Activated naive CD4-positive, alpha-beta T cell treated with anti-CD3 and anti-CD28 coated beads for 36 hours (primary cell): ENCODE measurements at places on chromosomes 5 and 9. TPM values are rescaled to one million over a fixed set of nuclear protein-coding genes. Genes with fewer than 3 reads are reported as not detected.

DNA sequence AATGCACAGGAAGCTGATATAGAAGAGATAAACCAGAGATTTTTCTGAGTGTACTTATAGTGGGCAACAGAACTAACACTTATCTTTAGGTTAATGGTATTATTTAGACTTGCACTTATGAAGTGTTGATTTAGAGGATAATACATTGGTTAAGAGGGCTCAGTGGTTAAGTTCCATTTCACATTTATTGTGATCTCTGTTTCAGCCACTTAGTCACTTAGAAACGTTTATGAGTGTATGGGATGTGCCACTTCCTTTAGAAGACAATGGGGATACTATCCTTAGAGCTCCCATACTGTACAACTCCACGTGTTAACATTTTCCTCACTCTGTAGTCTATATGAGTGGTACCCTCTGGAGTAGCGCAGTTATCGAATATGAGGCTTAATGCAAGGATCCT, 57.5 kb downstream of the PIP5K1B start:
- no peak for DNase-seq
- no peaks in the 10 kb centered on the region for H3K36me3 ChIP-seq
- peaks cover 4% of the 10 kb centered on the region for H3K27me3 ChIP-seq
- H3K27ac ChIP-seq = no peak overlapping the region

Gene CCL27
- total RNA-seq = not detected

Gene ADAMTS6
- total RNA-seq = 0.93 TPM

Gene LHX3
- not detected for total RNA-seq

DNA sequence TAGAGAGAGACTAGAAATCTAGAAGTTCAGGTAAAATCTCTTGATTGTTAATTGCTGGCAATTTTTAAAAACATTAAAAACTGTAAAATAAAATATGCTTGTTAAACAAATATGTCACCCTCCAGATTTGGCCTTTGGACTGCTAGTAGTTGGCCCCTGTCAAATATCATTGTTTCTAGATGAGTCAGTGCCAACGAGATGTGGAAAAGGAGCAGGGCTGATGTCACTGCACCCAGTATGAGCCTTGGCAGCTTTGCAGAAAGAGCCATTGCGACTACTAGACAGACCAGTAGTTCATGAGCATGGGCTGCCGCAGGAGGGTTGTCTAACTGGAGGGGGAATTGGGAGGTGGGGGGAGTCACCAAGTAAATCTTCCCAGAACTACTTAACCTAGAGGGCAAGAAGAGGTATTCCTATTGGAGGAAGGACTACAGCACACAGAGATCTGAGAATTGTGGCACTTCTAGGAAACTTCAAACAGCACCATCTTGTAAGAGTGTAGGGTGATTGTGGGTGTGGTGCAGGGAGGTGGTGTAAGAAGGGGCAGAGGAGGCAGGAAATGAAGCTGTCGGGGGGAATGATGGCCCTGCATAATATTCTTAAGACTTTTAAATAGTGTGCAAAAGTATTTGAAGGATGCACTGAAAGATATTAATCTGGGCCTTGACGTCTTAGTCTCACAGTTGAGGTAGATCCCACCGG, 7.1 kb upstream of the DOCK2 start:
- DNase-seq = no peak
- H3K27me3 ChIP-seq = peaks cover 3% of the 10 kb centered on the region
- no peak overlapping the region for H3K27ac ChIP-seq
- no peak overlapping the region for H3K4me3 ChIP-seq
- H3K36me3 ChIP-seq = no peaks in the 10 kb centered on the region

- no peak overlapping the region for H3K27ac ChIP-seq
- no peaks in the 10 kb centered on the region for H3K36me3 ChIP-seq
- DNase-seq = no peak
- no peak overlapping the region for H3K4me3 ChIP-seq
- peaks cover 1% of the 10 kb centered on the region for H3K4me1 ChIP-seq
Observed at GRCh38 chr9:101511009-101511408, 22.6 kb upstream of the RNF20 start.

DNA sequence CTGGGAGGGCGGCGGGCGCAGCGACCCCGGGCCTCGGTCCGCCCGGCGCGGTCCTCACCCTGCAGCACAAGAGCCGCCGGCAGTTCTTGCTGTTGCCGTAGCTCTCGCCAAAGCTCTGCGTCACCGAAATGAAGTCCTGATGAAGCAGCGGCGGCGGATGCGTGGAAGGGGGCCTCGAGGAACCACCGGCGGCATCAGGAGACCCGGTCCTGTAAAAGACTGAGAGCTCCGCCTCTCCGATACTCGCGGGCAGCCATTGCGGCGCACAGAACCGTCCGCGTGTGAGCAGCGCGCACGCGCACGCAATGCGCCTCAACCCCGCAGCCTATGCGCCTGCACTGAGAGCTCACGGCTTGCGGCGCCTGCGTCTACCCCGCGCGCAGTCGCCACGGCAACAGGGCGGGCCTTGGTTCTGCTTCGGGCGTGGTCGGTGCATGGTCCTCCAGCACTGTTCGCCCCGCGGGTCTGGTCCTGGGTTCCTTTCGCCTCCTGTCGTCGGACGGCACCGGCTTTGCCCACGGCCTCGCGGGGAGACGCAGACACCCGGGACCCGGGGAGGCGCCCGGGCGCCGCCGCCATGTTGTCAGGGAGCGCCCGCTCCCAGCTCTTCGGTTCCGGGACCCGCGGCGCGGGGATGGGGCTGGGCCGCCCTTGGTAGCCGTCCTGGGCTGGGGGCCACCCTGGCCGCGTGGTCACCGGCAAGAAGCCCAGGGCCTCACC, 9.3 kb upstream of the GRIN1 start:
- DNase-seq = peak; percentile 92
- peaks cover 5% of the 10 kb centered on the region for H3K27me3 ChIP-seq
- H3K36me3 ChIP-seq = peaks cover 7% of the 10 kb centered on the region
- peaks cover 17% of the 10 kb centered on the region for H3K4me1 ChIP-seq
- peak overlapping the region; percentile 91 for H3K4me3 ChIP-seq

GRCh38 chr5:175842951-175843793, 28.2 kb upstream of the CPLX2 start:
- no peak overlapping the region for H3K27ac ChIP-seq
- no peak overlapping the region for H3K4me3 ChIP-seq
- H3K4me1 ChIP-seq = no peaks in the 10 kb centered on the region
- peaks cover under 1% of the 10 kb centered on the region for H3K27me3 ChIP-seq

DNA sequence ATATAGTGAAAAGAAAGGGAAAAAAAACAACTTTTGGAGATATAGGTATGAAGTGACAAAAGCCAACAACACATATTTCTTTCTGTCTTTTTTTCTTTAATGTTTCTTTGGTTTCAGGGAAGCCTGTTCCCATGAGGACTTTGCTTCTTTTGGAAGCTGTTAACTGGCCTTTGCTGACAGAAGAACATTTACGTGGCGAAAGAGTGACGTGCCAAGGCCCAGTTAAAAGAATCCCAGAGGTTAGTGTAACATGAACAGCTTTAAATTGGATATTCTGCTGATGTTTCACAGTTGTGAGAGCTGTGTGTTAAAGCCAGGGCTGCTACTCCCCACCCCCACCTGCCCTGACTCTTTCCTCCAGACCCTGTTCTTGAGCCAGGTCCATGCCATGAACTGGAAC, 275.9 kb downstream of the CRB2 start:
- peaks cover 21% of the 10 kb centered on the region for H3K36me3 ChIP-seq
- no peak overlapping the region for H3K27ac ChIP-seq
- no peak overlapping the region for H3K4me3 ChIP-seq
- peaks cover 17% of the 10 kb centered on the region for H3K4me1 ChIP-seq
- no peaks in the 10 kb centered on the region for H3K27me3 ChIP-seq
- no peak for DNase-seq

- H3K27me3 ChIP-seq = no peaks in the 10 kb centered on the region
- no peak overlapping the region for H3K4me3 ChIP-seq
- peak; percentile 15 for DNase-seq
- H3K36me3 ChIP-seq = peaks cover 26% of the 10 kb centered on the region
- H3K27ac ChIP-seq = peak overlapping the region; percentile 43
Observed at GRCh38 chr5:62538017-62538942, 40.3 kb upstream of the LRRC70 start.

DNA sequence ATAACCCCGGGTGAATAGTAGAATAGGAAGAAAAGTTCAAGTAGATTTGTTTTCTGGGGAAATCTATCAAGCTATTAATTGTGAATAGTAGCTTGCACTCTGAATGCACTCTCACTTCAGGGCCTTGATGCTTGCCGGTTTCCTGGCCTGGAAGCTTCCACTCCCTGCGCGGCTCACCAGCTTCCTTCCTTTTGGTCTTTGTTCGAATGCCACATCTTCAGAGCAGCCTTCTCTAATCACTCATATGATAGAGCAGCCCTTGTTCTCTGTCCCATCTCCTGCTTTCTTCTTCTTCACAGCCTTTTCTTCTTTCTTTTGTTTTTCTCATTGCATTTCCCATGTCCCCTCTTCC, 146.7 kb downstream of the MAST4 start:
- no peaks in the 10 kb centered on the region for H3K36me3 ChIP-seq
- no peak overlapping the region for H3K4me3 ChIP-seq
- H3K4me1 ChIP-seq = peaks cover 5% of the 10 kb centered on the region
- peaks cover 10% of the 10 kb centered on the region for H3K27me3 ChIP-seq
- no peak for DNase-seq

DNA sequence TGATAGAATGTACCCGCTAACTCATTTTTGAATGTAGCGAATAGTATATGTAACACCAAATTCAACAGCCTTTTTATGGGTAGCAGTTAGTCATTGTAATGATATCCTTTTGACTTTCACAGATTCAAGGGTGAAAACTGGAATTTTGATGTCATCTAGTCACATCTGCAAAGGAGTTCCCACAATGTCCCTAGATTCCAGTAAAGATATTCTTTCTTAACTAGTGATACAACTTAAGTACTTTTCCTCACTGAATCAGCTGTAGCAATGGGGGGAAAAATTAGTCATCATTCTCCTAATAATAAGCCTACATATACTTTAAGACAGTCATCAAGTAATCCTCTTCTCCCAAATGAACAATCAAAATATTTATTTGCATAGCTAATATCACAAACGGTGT, 11.5 kb upstream of the SSBP2 start:
- no peak for DNase-seq
- H3K4me1 ChIP-seq = peaks cover 29% of the 10 kb centered on the region

Gene FCN1
- total RNA-seq = not detected

DNA sequence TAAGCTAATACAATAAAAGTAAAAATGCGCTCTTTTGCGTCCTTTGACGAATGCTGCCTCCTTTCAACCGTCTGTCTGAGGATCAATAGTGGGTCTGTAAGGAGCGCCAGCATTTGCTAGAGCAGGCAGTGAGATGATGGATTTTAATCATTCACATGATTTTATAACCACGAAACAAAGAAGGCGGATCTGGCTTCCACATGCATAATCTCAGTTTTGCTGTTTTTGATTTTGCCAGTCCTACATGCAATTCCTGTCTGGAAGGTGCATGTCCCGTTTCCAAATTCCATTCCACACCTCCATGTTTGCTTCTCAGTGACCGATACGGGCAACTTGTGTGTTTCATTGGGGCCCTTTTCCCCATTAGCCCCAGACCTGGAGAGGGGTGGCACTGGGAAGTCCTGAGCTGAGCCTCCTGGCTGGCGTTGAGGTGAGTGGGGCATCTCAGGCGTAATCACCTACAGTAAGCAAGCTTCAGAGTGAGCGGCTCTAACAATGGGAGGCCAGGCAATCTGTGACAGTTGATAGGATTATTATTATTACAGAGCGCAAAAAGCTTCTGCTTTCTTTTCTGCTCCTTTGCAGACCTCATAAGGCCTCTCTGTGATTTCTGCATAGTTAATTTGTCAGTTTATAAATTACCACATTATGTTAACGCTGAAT, 405.4 kb downstream of the ZSWIM6 start:
- H3K36me3 ChIP-seq = no peaks in the 10 kb centered on the region
- DNase-seq = no peak
- no peak overlapping the region for H3K27ac ChIP-seq
- no peak overlapping the region for H3K4me3 ChIP-seq
- peaks cover 9% of the 10 kb centered on the region for H3K27me3 ChIP-seq
- H3K4me1 ChIP-seq = no peaks in the 10 kb centered on the region

Gene LCNL1
- total RNA-seq = not detected

DNA sequence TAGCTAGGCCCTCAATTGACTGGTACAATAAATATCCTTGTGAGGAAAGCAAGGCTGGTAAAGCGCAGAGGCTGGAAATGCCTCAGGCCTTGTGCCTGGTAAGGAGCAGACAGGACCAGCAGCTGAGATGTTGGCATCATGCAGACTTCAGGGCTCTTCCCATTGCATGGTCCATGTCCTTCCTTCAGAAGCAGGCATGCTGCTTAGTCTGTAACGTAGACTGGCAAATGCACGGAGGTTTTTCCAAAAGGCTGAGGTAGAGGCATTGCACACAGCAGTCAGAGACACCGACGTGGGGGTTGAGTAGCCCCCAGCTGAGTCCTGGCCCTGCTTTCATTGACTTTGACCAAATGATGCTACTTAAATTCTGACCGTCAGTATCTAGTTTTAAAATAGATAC, 87.1 kb downstream of the ADRB2 start:
- no peaks in the 10 kb centered on the region for H3K4me1 ChIP-seq
- DNase-seq = no peak
- no peak overlapping the region for H3K27ac ChIP-seq
- H3K27me3 ChIP-seq = peaks cover 6% of the 10 kb centered on the region
- H3K36me3 ChIP-seq = no peaks in the 10 kb centered on the region

DNA sequence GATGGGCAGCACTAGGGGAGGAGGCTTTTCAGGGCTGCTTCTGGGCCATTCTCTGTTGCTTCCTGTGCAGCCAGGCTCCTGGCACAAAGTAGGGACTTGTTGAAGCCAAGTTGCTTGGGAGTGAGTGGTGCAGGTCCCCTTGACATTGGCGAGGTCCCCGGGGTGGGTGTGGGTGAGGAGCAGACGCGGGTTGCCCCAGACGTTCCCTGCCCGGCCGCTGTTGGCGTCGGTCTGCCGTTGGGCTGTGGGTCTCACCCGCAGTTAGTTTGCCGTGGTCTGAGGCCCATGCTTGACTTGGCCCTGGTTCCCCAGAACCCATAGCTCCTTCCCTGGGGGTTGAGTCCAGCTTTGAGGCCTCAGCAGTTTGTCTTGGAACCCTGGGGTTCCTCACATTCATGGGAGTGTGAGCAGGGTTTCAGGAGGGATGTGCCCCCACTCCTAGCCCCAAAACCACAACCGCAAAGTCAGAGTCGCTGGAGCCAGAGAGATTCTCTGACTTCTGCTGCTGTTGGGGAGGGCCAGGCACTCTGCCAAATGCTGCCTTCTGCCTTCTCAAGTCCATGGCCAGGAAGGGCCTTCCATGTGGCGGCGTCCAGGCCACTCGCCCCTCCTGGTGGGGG, 77.5 kb downstream of the RXRA start:
- no peak overlapping the region for H3K27ac ChIP-seq
- peak; percentile 58 for DNase-seq
- H3K4me3 ChIP-seq = no peak overlapping the region
- H3K4me1 ChIP-seq = peaks cover 36% of the 10 kb centered on the region

DNA sequence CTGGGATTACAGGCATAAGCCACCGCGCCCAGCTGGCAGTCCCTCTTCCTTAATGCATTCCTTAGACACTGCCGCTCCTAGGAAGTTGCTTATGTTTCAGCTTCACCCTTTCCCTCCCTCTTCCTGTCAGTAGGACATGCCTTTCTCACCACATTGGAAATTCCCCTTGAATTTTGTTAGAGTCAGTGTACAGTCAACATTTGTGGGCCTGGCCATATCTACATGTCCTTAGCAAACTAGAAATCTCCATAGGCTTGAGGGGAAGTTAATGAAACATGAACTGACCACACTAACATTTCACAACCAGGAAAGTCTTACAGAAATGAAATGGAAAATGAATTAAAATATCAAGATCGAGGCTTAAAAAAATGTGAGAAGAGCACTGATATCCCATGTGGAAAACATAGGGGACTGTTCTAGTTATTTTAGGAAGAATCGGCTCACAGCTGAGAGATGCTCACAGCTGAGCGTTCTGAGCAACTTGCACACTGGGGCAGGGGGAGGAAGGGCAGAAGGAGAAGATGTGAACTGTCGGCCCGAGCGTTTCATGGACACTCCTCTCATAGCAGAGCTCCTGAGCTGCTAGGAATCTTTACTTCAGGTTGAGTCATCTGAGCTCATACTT, 21.1 kb upstream of the LVRN start:
- H3K4me1 ChIP-seq = no peaks in the 10 kb centered on the region
- no peak overlapping the region for H3K4me3 ChIP-seq
- H3K27me3 ChIP-seq = peaks cover 7% of the 10 kb centered on the region
- DNase-seq = no peak
- H3K27ac ChIP-seq = no peak overlapping the region
